ENCODE measurements at places on chromosomes 6 and 20. TPM values are rescaled to one million over a fixed set of nuclear protein-coding genes. Genes with fewer than 3 reads are reported as not detected.

PRSS35 gene
- 18.9 TPM for total RNA-seq

LY6G6D gene
- not detected for total RNA-seq

FAM217A gene
- not detected for total RNA-seq

TP53TG5 gene
- total RNA-seq, result 1.5 TPM

DDO gene
- 19.0 TPM for total RNA-seq

SYCP2L gene
- 0.45 TPM for total RNA-seq

FABP7 gene
- total RNA-seq, result 1.1 TPM

TFB1M gene
- 20.6 TPM for total RNA-seq

SNAI1 gene
- 6.0 TPM for total RNA-seq

CALHM6 gene
- 4.1 TPM for total RNA-seq

TPBG gene
- total RNA-seq, result 5.1 TPM

ZNF165 gene
- total RNA-seq, result 0.83 TPM

GLO1 gene
- total RNA-seq, result 96.0 TPM

HEY2 gene
- 4.6 TPM for total RNA-seq

ACOT8 gene
- 31.5 TPM for total RNA-seq

KIF13A gene
- total RNA-seq, result 79.6 TPM

ARMH2 gene
- not detected for total RNA-seq

KHDRBS2 gene
- not detected for total RNA-seq

NKX2-4 gene
- total RNA-seq, result not detected

SEMG1 gene
- not detected for total RNA-seq

TGM6 gene
- total RNA-seq, result not detected

KIF25 gene
- not detected for total RNA-seq

DAAM2 gene
- 10.7 TPM for total RNA-seq

Data from right cardiac atrium (tissue), 5 donors.